ENCODE measurements at places on chromosomes 7 and 10. TPM values are rescaled to one million over a fixed set of nuclear protein-coding genes. Genes with fewer than 3 reads are reported as not detected.

Gene MYOF
- total RNA-seq = 0.14 TPM

Gene CFAP46
- total RNA-seq = not detected

Gene MRC1
- total RNA-seq = 0.08 TPM

Gene REEP3
- 3.2 TPM for total RNA-seq

Gene LRRC4
- total RNA-seq = 1.1 TPM

Gene RPS24
- total RNA-seq = 1,903 TPM

DNA sequence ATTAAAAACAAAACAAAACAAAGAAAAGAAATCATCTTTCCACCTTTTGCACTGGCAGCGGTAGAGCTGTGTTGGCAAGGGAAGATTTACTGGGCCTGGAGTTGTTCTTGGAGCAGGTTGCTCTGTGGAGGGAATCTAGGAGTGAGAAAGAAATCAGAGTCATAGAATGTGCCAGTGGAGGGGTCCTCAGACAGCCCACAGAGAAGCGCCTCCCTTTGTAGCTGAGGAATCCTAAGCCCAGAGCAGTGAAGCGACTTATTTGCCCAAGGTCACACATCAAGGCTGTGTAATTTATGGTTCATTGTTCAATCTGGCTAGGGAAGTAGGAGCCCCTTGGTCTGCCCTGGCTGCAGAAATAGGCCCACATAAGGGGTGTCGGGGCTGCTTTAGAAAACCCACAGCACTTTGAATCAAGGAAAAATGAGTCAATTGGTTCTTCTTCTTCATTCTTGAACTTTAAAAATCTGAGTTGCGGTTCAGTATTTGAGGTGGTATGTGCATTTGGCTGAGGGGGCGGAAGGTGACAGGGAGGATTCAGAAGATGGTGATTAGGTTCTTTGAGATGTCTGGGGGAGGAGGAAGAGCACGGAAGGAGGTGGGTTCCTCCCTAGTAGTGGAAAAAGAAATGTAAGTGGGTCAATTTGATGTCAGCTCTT lies 253.7 kb downstream of the PTEN start:
- no peak overlapping the region for H3K4me3 ChIP-seq
- H3K27me3 ChIP-seq = no peaks in the 10 kb centered on the region
- peaks cover 46% of the 10 kb centered on the region for H3K4me1 ChIP-seq
- no peak for DNase-seq

- peaks cover 11% of the 10 kb centered on the region for H3K36me3 ChIP-seq
- DNase-seq = no peak
- H3K4me1 ChIP-seq = no peaks in the 10 kb centered on the region
- no peaks in the 10 kb centered on the region for H3K27me3 ChIP-seq
- no peak overlapping the region for H3K27ac ChIP-seq
Observed at GRCh38 chr10:91238191-91238590, 17.7 kb downstream of the PCGF5 start.

- DNase-seq = no peak
- H3K36me3 ChIP-seq = no peaks in the 10 kb centered on the region
- H3K27ac ChIP-seq = no peak overlapping the region
- no peaks in the 10 kb centered on the region for H3K27me3 ChIP-seq
- no peak overlapping the region for H3K4me3 ChIP-seq
Observed at GRCh38 chr7:153943457-153943856, 108.7 kb upstream of the DPP6 start.

DNA sequence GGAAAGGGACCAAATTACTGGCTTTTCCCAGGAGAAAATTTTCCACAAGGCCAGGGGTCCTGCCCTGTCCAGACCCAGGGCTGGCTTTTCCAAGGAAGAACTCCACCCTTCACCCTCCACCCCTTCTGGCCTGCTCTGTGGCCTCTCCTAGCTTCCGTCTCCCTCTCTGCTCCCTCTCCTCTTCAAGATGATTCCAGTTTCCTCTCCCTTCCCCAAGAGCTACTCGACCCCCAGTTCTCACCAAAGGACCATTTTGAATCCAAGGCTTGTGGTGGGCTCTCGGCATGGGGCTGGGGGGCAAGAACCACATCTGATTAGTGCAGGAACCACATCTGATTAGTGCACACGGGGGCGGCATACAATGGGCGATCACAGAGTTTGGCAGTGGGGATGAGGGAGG lies 7.7 kb downstream of the CHAT start:
- H3K4me3 ChIP-seq = no peak overlapping the region
- no peaks in the 10 kb centered on the region for H3K36me3 ChIP-seq
- H3K27ac ChIP-seq = no peak overlapping the region
- DNase-seq = no peak

GRCh38 chr10:46247808-46248569 lies 38.8 kb upstream of the ANTXRL start:
- H3K4me1 ChIP-seq = no peaks in the 10 kb centered on the region
- no peak overlapping the region for H3K27ac ChIP-seq
- peaks cover 43% of the 10 kb centered on the region for H3K36me3 ChIP-seq
- no peaks in the 10 kb centered on the region for H3K27me3 ChIP-seq
- no peak for DNase-seq
- H3K4me3 ChIP-seq = no peak overlapping the region

- H3K4me1 ChIP-seq = peaks cover 25% of the 10 kb centered on the region
- no peaks in the 10 kb centered on the region for H3K36me3 ChIP-seq
Observed at GRCh38 chr10:35495521-35496119, 109.5 kb upstream of the GJD4 start.

GRCh38 chr10:93445097-93445960 lies 36.8 kb downstream of the MYOF start:
- H3K36me3 ChIP-seq = no peaks in the 10 kb centered on the region
- no peaks in the 10 kb centered on the region for H3K4me1 ChIP-seq
- H3K27ac ChIP-seq = no peak overlapping the region
- H3K27me3 ChIP-seq = no peaks in the 10 kb centered on the region
- DNase-seq = no peak
- no peak overlapping the region for H3K4me3 ChIP-seq

DNA sequence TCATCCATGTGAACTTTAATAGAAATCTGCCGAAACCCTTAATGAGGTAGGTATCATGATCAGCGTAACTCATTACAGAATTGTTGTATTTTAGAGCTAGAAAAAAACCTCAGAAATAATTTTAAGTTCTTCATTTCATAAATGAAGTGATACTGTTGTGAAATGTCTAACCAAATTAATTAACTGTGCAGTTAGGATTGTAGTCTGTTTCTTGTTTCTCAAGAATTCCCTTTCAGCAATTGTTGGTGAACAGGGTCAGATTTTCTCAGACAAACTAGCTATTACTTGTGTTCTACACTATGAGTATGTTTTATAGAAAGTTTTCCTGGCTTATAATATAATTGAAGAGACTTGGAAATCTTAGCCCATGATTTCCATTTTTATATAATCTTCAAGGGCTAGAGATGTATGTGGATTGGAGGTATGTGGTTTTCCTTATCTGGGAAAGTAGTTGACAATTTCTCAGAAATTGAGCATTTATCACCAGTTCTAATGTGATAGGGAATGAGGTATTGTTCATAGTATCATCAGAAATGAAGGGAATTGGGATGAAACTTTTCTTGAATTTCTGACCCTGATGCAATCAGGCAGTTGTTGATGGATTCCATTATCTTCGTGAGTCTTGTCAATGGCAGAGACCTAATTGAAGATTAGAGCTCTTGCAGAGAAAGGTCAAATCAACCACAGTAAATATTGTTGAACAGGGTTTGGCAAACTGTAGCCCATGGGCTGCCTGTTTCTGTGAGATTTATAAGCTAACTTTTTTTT lies 55.0 kb downstream of the ST7 start:
- H3K4me1 ChIP-seq = peaks cover 26% of the 10 kb centered on the region
- H3K27ac ChIP-seq = no peak overlapping the region
- H3K27me3 ChIP-seq = no peaks in the 10 kb centered on the region
- no peak overlapping the region for H3K4me3 ChIP-seq
- DNase-seq = no peak

GRCh38 chr7:46230990-46231305 lies 309.9 kb upstream of the IGFBP3 start:
- H3K36me3 ChIP-seq = no peaks in the 10 kb centered on the region
- H3K27ac ChIP-seq = no peak overlapping the region
- no peak for DNase-seq
- no peaks in the 10 kb centered on the region for H3K27me3 ChIP-seq

DNA sequence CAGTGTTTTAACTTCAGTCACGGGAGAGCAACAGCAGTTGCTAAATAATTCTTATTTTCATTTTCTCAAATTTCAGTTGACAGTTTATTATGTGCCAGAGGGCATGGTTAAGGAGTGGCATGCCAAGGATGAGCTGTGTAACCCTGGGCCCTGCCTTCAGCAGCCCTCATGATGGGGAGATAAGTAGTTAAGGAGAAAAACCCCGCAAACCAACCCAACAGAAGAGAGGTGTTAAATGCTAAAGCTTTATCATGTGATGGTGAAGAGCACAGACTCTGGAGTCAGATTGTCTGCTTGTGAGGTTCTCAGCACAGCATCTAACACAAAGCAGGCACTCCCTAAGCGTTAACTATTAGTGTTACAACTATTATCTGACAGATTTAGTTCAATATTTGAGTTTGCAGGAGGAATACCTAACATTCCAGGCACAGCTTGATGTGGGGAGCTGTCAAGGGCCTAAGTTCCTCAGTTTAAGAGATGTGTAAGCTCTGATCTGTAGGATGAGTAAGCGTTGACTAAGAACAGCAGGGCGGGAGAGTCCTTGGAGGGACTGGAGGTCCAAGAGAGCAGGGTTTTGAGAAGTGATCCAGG lies 29.6 kb downstream of the STAM start:
- peaks cover 5% of the 10 kb centered on the region for H3K4me1 ChIP-seq
- H3K27ac ChIP-seq = no peak overlapping the region
- no peak overlapping the region for H3K4me3 ChIP-seq
- no peak for DNase-seq
- H3K27me3 ChIP-seq = no peaks in the 10 kb centered on the region

- no peaks in the 10 kb centered on the region for H3K36me3 ChIP-seq
- no peak for DNase-seq
- no peaks in the 10 kb centered on the region for H3K27me3 ChIP-seq
- H3K4me1 ChIP-seq = no peaks in the 10 kb centered on the region
- H3K27ac ChIP-seq = no peak overlapping the region
Observed at GRCh38 chr10:126561294-126561920, 109.1 kb downstream of the C10orf90 start.

GRCh38 chr10:130026670-130027456 lies 62.8 kb upstream of the EBF3 start:
- no peaks in the 10 kb centered on the region for H3K4me1 ChIP-seq
- no peak for DNase-seq
- H3K27me3 ChIP-seq = no peaks in the 10 kb centered on the region
- no peak overlapping the region for H3K27ac ChIP-seq
- H3K4me3 ChIP-seq = no peak overlapping the region
